Myocyte (in vitro differentiated cells): ENCODE measurements at places on chromosomes 5 and 9.
A peak's percentile ranks its signal among the peaks of the same experiment; 100 is the strongest.

GRCh38 chr5:137714946-137715345 lies 20.9 kb downstream of the KLHL3 start:
- DNase-seq, result peak; percentile 52

DNA sequence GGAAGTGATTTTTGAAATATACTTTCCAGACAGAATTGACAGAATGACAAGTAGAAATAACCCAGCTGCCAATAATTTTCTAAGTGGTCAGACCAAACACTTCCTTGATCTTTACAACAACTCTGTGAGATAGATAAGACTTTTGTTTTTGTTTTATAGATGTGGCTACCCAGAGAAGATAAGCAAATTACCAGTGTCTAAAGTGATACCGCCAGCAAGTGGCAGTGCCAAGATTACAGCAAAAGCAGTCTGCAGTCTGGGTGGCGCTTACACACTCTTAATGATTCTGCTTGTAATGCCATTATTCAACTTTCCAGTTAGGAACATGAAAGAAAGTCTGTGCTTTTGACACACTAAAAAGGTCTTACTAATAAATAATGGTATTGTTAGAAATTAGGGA lies 92.1 kb downstream of the HCN1 start:
- no peak for DNase-seq

- DNase-seq, result no peak
These were observed 684 bp upstream of the JMY start for GRCh38 chr5:79235261-79235633.

DNA sequence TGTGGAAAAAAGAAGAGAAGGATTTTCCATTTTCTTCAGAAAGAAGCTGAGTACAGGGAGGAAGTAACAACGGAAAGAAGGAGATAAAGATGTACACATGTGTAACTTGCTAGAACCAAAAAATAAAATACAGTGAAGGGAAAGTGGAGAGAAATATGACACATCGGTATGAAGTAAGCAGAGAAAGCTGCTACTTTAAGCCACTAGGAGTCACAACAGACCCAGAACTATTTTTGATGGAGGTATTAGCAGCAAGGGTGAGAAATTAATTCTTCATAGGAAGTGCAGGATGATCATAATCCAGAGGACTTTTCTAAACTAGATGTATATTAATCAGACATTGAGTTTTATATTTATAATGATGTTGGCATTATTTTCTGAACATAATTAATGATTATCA lies 88.5 kb downstream of the FAM174A start:
- DNase-seq, result peak; percentile 59

DNA sequence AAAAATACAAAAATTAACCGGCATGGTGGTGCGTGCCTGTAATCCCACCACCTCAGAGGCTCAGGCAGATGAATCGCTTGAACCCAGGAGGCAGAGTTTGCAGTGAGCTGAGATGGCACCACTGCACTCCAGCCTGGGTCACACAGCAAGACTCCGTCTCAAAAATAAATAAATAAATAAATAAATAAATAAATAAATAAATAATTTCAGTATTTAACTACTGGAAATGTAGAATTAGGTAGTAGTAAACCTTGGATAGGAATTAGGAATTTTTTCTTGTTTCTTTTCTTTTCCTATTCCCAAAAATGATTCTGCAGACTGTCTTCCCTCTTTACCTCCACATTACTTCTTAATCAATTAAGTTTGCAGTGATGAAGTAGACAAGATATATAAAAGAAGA lies 103.2 kb downstream of the PLK2 start:
- no peak for DNase-seq

DNA sequence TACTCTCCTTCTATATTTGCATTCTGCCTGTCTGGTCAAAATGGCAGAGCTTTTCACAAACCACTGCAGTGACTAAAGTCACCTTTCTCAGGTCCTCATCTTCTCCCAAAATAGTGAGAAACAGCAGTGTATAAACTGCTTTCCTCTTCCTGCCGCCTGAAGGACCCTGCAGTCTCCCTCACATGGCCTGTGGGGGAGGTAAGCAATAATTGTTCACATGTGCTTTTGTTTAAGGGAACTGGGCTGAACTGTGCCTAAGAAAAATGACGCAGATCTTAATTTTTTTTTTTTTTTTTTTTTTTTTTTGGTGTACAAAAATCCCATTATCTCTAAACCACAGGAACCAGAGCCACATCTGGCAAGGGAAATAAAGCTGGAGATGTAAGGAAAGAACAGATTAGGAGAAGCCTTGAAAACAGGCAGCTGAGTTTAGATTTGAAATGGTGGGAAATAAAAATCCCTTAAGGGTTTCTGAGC lies 131.7 kb upstream of the VLDLR start:
- no peak for DNase-seq
